Activated CD4-positive, alpha-beta memory T cell treated with anti-CD3 and anti-CD28 coated beads for 36 hours (primary cell): ENCODE measurements at places on chromosomes 13 and 19. TPM values are rescaled to one million over a fixed set of nuclear protein-coding genes. Genes with fewer than 3 reads are reported as not detected.
A peak's percentile ranks its signal among the peaks of the same experiment; 100 is the strongest.

DNA sequence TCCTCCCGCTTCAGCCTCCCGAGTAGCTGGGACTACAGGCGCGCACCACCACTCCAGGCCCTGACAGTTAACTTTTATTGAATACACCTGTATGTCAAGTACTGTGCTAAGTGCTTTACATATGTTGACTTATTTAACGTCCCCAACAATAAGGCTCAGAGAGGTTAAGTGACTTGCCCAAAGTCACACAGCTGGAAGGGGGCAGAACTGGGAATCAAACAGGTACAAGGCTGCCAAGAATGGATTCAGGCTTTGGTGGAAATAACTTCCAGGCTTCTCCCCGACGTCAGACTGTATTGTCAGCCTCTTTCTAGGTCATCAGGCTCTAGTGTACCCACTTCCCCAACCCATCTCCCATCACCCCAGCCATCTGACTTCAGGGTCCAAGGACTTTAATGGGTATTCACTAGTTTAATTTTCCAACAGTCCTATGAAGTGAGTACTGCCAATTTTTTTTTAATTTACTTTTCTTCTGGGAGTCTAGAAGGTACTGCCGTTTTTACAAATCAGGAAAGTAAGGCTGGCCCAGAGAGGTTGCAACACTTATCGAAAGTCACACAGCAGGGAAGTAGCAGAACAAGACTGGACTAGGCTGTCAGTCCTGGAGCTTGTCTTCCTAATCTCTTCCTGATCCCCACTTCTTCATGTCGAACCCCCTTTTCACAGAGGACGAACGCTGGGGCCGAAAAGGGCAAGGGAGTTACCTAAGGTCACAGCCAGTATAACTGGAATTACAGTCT is 4.9 kb upstream of the CKM start:
- no peaks in the 10 kb centered on the region for H3K36me3 ChIP-seq
- no peak overlapping the region for H3K27ac ChIP-seq
- DNase-seq, result no peak

- H3K36me3 ChIP-seq, result no peaks in the 10 kb centered on the region
- H3K27me3 ChIP-seq, result no peaks in the 10 kb centered on the region
- no peaks in the 10 kb centered on the region for H3K4me1 ChIP-seq
- no peak overlapping the region for H3K27ac ChIP-seq
Observed at GRCh38 chr13:96581741-96582140, 412.5 kb downstream of the OXGR1 start.

DNA sequence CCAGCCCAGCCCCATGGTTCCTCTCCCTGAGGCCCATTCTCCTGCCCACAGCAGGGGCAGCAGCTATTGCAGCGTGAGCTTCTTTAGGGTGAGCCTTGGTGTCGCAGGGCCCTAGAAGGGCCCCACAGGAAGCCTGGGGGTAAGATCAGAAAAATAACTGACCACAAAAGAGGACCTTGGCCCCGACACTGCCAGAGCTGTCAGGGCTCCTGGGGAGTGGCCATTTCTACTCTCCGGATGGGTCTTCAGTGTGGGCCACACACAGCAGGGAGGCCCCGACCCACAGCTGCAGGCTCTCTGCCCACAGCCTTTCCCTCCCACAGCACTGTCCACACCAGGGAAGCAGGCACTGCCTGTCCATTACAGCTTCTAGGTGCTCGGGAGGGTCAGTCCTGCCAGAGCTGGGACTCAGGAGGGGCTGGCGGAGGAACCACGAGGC is 3.5 kb upstream of the SIGLEC8 start:
- peaks cover 21% of the 10 kb centered on the region for H3K4me1 ChIP-seq
- peaks cover 34% of the 10 kb centered on the region for H3K27me3 ChIP-seq
- H3K4me3 ChIP-seq, result no peak overlapping the region
- H3K36me3 ChIP-seq, result peaks cover 1% of the 10 kb centered on the region
- no peak overlapping the region for H3K27ac ChIP-seq

Gene LPAR6
- 8.8 TPM for total RNA-seq

GRCh38 chr19:54164369-54165068 is 5.0 kb upstream of the LENG1 start:
- peak; percentile 73 for DNase-seq
- no peak overlapping the region for H3K27ac ChIP-seq
- peaks cover 34% of the 10 kb centered on the region for H3K4me1 ChIP-seq
- peak overlapping the region; percentile 17 for H3K4me3 ChIP-seq
- H3K27me3 ChIP-seq, result peaks cover 3% of the 10 kb centered on the region

Gene RXFP2
- total RNA-seq, result not detected

DNA sequence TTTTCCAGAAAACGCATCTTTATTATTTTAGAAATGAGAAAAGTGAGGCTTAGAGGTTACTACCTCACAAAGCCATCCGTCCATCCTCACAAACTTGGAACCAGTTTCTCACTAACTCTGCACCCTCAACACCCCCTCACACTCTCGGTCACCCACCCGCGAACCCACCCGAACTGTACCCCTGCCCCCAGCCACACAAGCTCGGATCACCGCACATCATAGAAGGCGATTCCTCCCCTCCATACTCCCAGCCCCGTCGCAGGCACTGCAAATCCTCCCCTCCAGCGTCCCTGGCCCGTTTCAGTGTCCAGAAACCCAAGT is 238 bp downstream of the ZNF260 start:
- H3K4me1 ChIP-seq, result peaks cover 21% of the 10 kb centered on the region
- no peaks in the 10 kb centered on the region for H3K27me3 ChIP-seq
- H3K36me3 ChIP-seq, result peaks cover 53% of the 10 kb centered on the region
- peak overlapping the region; percentile 95 for H3K27ac ChIP-seq
- H3K4me3 ChIP-seq, result peak overlapping the region; percentile 99

DNA sequence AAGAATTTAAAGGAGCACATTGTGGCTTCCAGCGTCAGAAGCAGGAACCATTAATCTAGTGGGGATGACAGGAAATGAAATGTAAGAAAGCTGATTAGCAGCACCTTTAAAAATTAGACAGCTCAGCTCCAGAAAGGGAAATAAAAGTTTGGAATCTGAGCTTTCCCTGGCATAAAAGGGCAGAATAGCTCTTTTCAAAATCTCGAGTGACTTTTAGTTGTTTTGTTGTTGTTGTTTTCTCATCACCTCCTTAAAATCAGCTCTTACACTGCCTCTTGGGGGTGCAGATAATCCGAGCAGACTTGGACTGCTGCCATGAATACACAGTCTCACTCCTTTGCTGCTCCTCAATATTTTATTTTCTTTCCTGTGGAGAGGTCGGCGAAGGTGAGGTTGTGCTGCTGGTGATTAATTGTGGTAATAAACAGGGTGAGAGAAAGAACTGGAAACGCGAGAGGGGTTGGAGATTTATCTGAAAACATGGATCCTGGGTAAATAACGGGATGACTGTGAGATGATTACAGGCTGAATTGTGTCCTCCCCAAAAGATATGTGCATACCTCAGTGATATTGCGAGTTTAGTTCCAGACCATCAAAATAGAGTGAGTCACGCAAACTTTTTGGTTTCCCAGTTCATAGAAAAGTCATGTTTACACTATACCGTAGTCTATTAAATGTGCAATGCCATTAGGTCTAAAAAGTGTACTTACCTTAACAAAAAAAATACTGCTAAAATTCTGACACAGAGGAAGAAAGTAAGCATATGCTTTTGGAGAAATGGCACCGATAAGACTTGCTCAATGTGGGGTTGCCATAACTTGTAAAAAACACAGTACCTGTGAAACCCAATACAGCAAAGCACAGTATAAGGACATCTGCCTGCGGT is 787.7 kb downstream of the UQCRFS1 start:
- no peaks in the 10 kb centered on the region for H3K27me3 ChIP-seq
- H3K4me1 ChIP-seq, result no peaks in the 10 kb centered on the region
- H3K4me3 ChIP-seq, result no peak overlapping the region
- no peak for DNase-seq
- H3K27ac ChIP-seq, result no peak overlapping the region
- H3K36me3 ChIP-seq, result no peaks in the 10 kb centered on the region

GRCh38 chr13:94967183-94968039 is 255.1 kb upstream of the SOX21 start:
- DNase-seq, result peak; percentile 45
- H3K27ac ChIP-seq, result no peak overlapping the region
- H3K4me1 ChIP-seq, result peaks cover 8% of the 10 kb centered on the region

- no peak overlapping the region for H3K4me3 ChIP-seq
- no peaks in the 10 kb centered on the region for H3K4me1 ChIP-seq
- no peaks in the 10 kb centered on the region for H3K36me3 ChIP-seq
Observed at GRCh38 chr13:47299304-47299703, 402.5 kb upstream of the HTR2A start.

- peaks cover 4% of the 10 kb centered on the region for H3K36me3 ChIP-seq
- DNase-seq, result no peak
- H3K27ac ChIP-seq, result no peak overlapping the region
- H3K4me3 ChIP-seq, result no peak overlapping the region
- peaks cover 50% of the 10 kb centered on the region for H3K4me1 ChIP-seq
Observed at GRCh38 chr13:48508011-48508410, 24.9 kb downstream of the RCBTB2 start.

DNA sequence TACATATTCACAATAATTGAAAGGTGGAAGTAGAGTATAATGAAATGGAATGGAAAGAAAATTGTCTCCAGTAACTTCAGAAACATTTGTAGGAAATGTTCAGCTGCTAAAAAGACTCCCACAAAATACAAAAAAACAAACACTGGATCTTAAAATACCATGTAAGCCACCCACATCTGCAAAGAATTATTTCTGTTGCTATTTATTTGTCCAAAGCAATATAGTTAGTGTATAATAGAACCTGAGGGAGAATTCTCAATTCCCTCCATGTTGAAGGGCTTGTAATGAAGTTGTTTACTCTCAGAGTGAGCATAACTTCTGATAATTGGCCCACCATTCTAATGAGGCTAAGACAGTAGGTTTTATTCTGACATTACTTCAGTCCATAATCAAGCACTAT is 37.4 kb upstream of the KLF12 start:
- no peak for DNase-seq
- no peaks in the 10 kb centered on the region for H3K27me3 ChIP-seq
- no peak overlapping the region for H3K4me3 ChIP-seq
- no peaks in the 10 kb centered on the region for H3K4me1 ChIP-seq
- H3K36me3 ChIP-seq, result no peaks in the 10 kb centered on the region

Gene ZNF799
- 4.2 TPM for total RNA-seq

DNA sequence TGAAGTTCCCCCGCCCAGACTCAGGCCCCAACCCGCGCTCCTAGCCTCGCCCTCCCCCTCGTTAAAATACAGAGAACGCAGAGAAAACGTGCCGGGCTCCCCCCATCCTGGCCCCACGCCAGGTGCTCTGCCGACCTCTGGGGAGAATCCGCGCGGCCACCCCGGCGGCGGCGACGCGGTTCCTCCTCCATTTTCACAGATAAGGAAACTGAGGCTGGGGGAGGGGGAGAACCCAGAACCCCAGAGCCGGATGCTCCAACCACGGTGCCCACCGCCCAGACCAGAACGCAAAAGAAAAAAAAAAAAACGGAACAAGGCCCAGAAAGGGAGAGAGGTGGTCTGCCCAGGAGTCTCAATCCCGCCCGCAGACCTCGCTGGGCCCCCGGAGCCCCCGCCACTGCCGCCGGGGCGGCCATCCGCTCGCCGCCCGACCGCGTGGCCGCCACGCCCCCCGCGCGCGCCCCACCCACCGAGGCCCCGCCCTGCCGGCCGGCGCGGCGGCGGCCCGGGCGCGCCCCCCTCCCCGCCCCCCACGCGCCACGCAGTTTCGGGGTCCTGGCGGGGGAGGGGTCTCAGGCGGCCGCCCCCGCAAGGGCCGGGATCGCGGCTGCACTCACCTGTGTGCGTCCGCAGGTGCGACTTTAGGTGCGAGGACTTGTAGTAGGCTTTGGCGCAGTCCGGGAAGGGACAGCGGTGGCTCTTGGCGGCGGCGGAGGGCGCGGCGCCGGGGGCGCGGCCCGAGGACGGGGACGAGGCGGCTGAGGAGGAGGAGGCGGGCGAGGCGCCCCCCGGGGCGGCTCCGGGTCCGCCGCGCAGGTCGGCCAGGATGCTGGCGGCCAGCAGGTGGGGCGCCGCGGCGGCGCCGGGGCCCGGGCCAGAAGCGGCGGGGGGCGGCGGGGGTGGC is 703 bp downstream of the KLF16 start:
- H3K4me3 ChIP-seq, result peak overlapping the region; percentile 93
- no peaks in the 10 kb centered on the region for H3K27me3 ChIP-seq
- no peaks in the 10 kb centered on the region for H3K36me3 ChIP-seq
- H3K27ac ChIP-seq, result peak overlapping the region; percentile 88
- peak; percentile 61 for DNase-seq

- H3K36me3 ChIP-seq, result peaks cover 7% of the 10 kb centered on the region
- H3K27ac ChIP-seq, result peak overlapping the region; percentile 10
- H3K4me3 ChIP-seq, result no peak overlapping the region
- no peaks in the 10 kb centered on the region for H3K27me3 ChIP-seq
Observed at GRCh38 chr19:42191330-42191729, 26.1 kb downstream of the DEDD2 start.

Gene LGALS14
- total RNA-seq, result 2.5 TPM

GRCh38 chr19:49150106-49150943 is 4.9 kb downstream of the HRC start:
- peaks cover 71% of the 10 kb centered on the region for H3K27me3 ChIP-seq
- peaks cover 28% of the 10 kb centered on the region for H3K4me1 ChIP-seq
- peak; percentile 59 for DNase-seq
- no peak overlapping the region for H3K27ac ChIP-seq
- peak overlapping the region; percentile 71 for H3K4me3 ChIP-seq
- H3K36me3 ChIP-seq, result no peaks in the 10 kb centered on the region

DNA sequence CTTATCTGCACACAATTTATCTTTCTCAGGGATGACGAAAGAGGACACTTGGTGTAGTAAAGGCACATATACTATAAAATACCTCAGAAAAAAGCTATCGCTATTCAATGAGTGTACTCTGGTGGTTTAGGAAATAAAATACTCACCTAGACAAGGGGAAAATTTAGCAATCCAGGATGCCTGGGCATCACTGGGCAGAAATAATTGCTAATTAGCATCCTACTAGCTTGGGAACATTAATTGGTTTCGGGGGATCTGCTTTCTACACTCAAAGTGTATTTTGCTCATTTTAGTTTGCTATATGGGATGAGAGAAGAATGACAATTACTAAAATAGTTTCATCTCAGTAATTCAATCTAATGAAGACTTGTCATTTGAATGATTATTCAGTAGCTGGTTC is 60.3 kb downstream of the OLFM4 start:
- DNase-seq, result no peak
- H3K27ac ChIP-seq, result no peak overlapping the region
- no peak overlapping the region for H3K4me3 ChIP-seq
- H3K27me3 ChIP-seq, result no peaks in the 10 kb centered on the region
- H3K4me1 ChIP-seq, result no peaks in the 10 kb centered on the region

Gene ATXN8OS
- total RNA-seq, result not detected

Gene F7
- 0.56 TPM for total RNA-seq

GRCh38 chr13:95269756-95270155 is 31.5 kb downstream of the ABCC4 start:
- no peaks in the 10 kb centered on the region for H3K27me3 ChIP-seq
- peaks cover 4% of the 10 kb centered on the region for H3K4me1 ChIP-seq
- H3K27ac ChIP-seq, result no peak overlapping the region

DNA sequence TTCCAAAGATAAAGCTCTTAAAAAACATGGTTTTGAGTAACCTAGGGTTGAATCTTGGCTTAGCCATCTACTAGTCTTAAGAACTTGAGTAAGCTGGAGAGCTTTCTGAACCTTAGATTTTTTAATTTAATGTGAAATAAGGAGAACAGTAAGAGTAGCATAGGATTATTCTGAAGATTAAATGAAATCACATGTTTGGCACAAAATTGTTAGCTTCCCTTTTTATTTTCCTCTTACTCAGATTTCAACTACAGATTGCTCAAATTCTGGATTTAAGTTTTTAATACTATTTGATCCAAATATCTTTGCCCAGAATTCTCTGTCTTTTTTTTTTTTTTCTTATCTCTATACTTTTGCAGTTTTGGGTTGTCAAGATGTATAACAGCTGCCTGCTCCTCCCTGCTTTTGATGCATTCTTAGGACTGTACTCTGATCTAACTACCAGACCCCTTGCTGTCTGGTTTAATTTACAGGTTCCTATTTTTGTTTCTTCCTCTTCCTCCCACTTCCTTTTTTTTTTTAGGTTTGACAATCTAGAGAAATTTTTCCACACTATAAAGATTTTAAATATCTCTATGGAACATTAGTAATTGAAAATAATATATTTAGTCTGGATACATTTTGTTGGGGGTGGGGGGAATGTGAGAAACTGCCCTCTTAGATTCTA is 12.3 kb downstream of the POMP start:
- no peak overlapping the region for H3K27ac ChIP-seq
- peaks cover 73% of the 10 kb centered on the region for H3K36me3 ChIP-seq
- DNase-seq, result no peak
